ENCODE measurements at places on chromosomes 3 and 15. TPM values are rescaled to one million over a fixed set of nuclear protein-coding genes. Genes with fewer than 3 reads are reported as not detected.

KLHL6 gene
- 0.18 TPM for total RNA-seq

KLHL40 gene
- not detected for total RNA-seq

SAXO2 gene
- 3.8 TPM for total RNA-seq

DNA sequence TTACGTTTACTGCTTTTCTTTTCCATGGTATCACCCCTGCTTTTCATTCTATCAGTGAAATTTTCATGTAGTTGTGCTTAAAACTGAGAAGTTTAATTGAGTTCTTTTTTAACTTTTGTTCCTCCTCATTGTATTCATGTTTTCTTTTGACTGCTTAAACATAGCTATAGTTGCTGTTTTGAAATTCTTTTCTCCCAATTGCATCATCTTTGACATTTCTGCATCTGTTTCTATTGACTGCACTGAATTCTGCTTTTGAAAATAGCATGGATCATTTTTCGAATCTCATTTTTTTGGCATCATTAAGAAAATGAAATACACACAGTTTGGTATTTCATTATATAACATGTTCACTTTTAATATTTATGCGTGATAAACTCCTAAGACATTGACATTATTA is 694.9 kb downstream of the MECOM start:
- no peak for DNase-seq

DNA sequence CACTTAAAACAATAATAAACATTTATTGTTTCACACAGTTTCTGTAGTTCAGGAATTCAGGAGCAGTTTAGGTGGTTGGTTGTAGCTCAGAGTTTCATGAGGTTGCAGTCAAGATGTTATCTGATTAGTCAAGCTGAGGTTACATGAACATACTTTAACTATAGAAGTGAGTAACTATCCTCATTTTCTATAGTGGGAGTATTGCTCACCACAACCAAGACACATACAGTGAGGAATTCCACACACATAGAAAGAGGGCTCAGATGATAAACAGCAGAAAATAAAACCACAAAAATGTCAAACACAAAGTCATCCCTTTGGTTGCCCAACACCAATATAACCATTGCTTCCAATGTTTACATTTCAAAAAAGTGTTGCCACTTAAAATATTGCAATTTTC is 13.6 kb downstream of the SCN11A start:
- no peak for DNase-seq

DNA sequence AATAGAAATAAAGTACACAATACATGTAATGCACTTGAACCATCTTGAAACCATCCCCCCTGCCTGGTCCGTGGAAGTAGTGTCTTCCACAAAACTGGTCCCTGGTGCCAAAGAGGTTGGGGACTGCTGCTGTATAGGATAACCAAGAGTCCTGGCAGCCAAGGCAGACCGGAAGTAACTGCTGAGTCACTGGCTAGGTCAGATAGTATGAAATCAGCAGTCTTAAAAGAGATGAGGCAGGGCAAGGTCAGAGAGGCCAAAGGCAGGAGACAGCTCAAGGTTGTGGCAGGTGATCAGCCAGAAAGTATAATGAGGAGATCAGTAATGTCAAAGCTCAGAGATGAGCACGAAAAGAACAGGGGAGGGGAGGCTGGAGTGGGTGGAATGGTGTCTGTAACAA is 60.2 kb downstream of the MAP3K13 start:
- DNase-seq: no peak

GRCh38 chr3:125238759-125239158 is 26.2 kb upstream of the SLC12A8 start:
- DNase-seq: no peak

- DNase-seq: no peak
These were observed 86.3 kb downstream of the CNTN6 start for GRCh38 chr3:1179146-1179545.

TF gene
- total RNA-seq: 9.3 TPM

CDCP1 gene
- 14.6 TPM for total RNA-seq

DNA sequence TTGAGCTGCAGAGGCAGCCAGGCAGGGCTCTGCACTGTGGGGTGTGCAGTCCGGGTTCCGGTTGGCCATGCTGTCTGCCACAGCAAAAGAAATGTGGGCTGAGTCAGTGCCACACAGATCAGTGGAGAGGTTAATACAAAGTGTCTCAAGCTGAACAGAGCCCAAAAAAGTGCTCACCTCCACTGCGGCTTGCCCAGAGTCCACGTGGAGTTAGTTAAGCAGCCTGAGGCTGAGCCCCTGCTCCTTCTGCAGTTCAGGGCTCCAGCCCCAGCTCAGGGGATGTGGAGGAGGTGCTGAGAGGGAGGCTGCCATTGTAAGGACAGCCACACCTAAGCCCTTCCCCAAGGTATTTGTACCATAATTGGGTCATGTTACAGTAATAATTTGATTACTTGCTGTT is 85.3 kb downstream of the LRRK1 start:
- no peak for DNase-seq

- no peak for DNase-seq
These were observed 19.5 kb downstream of the ANAPC13 start for GRCh38 chr3:134466331-134466730.

Data from WTC11 (cell line).